ENCODE measurements at places on chromosomes 12 and 14.

GRCh38 chr12:53735-54730 lies 12.5 kb upstream of the IQSEC3 start:
- DNase-seq = no peak

GRCh38 chr12:101607894-101608293 lies 13.1 kb downstream of the MYBPC1 start:
- DNase-seq = no peak

GRCh38 chr12:65903691-65904383 lies 79.6 kb downstream of the HMGA2 start:
- no peak for DNase-seq

DNA sequence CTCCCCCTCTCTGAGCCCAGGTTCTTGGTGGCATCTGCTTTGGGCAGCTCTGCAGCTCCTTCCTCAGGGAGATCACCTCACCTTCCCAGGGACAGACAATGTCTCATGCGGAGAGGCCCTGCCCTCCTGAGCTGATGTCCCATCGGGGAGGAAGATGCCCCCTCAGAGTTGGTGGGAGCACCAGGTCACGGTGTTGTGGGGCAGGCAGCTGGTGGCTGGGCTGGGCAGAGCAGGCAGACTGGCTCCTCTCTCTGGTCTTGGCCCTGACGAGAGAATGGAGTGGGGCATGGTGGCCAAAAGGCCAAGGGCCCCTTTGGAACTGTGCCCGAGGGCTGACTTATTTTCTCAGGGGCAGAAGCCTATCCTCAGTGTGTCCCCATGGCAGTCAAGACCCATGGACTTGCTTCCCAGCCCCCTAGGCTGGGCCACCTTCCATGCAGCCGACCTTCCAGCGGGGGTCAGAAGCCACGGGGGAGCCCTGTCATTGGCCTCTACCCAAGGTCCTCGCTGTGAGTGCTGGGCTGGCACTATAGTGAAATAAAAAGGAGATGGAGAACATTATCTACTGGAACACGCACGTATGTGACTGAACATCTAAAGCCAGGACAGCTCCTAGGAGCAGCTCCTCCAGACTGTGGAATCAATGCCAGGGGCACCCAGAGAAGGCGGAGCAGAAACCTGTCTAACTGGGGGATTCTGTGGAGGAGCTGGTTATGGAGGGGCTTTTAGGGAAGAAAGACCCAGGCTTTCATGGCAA lies 21.9 kb downstream of the PPP2R5C start:
- no peak for DNase-seq

DNA sequence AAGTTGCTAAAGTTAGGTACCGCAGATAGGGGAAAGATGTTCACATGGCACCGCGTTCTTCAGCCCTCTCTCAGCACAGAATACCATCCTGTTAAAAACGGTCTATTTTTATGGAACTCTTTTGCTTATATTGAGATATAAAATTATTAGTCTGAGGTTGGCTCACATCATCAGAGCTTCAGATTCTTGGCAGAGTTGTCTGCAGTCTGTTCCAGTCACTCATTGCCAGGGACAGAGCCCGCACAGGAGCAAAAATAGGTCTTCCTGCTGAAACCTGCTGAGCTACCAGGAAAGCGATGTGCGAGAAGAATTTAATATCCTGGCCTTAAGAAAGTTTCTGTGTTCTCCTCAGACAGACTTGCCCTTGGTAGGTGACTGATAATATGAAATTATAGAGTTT lies 249.8 kb downstream of the VRK1 start:
- peak; percentile 17 for DNase-seq

- no peak for DNase-seq
Measured at GRCh38 chr12:104822941-104823340, 135.1 kb downstream of the SLC41A2 start.

DNA sequence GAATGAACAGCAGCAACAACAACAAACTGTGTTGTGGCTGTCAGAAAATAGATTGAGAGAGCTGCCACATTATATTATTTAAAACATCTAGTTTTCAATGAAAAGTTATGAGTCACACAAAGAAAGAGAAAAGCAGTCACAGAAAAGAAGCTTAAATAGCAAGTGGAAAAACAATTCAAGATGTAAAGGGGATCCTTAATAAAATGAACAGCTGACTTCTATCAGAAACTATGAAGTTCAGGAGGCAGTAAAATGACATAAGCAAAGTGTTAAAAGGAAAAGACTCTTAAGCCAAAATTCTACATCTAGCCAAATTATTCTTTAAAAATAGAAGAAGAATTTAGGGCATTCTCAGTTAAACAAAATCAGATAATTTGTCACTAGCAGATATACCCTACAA lies 5.6 kb downstream of the CLEC14A start:
- DNase-seq = no peak

- DNase-seq = no peak
Measured at GRCh38 chr14:95523815-95524448, 7.5 kb upstream of the SYNE3 start.

GRCh38 chr12:18343708-18344107 lies 82.4 kb downstream of the PIK3C2G start:
- DNase-seq = no peak

GRCh38 chr14:22118899-22119477 lies 445.4 kb upstream of the OR4E1 start:
- no peak for DNase-seq

Data from cerebellar nuclear complex (tissue), 1 donor.